ENCODE measurements at places on chromosomes 2 and 18.

- no peak for DNase-seq
Observed at GRCh38 chr2:88077080-88077479, 9.5 kb downstream of the SMYD1 start.

- DNase-seq: no peak
Observed at GRCh38 chr2:23379220-23379695, 5.7 kb upstream of the KLHL29 start.

- no peak for DNase-seq
Observed at GRCh38 chr2:102279391-102279735, 32.0 kb upstream of the IL1RL1 start.

- no peak for DNase-seq
Observed at GRCh38 chr2:49801898-49802450, 647.7 kb upstream of the FSHR start.

DNA sequence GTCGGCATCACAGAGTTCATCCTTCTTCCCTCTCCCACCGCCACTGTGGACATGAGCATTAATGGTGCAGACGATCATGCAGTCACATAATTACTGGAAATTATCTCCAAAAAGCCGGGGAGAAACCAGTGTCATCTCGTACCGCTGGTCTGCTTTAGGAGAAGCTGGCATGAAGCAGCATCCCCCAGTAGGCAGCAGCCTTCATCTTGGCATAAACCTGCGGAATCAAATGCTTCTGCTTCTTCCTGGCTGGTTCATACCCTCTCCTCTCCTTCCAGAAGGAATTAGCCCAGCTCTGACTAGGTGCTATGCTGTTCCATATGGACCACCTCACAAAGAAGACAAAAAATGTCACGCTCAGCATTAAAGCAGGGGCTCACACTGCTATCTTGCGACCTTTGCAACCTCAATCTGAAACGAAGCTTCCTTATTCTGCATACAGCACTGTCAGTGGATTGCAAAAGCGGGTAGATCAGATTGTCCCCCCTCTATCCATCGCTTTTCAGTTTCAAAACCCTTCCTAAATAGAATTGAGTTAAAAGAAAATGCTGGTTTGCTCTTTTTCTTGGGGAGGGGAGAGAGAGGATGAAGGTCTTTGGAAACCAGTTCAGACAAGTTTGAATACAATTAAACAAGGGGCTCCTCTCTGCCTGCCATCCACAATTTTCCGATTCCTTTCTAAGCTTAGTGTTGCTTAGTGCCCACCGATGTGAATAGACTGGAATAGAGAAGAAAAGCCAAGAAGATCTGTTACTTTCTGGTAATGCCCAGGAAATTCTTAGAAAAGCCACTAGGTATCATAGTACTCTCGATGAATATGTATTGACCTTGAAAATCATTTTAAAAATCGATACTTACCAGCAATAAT lies 212.1 kb upstream of the ZNF521 start:
- DNase-seq: no peak

DNA sequence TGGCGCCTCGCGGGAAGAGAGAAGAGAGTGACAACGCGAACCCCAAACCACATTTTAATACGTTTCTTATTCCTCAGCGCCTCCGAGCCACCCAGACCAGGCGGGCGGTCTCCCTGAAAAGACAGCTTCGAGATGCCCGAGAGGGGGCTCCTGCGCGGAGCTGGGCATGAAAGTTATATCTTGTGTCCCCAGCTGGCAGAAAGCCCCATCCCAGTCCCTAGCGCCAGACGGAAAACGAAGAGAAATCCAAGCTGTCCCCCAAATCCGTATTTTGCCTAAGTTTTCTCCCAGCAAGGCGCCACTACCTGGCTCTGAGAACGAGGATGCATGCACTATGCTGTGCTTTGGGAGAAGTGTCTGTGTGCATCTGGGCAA lies 797 bp downstream of the NXPH2 start:
- no peak for DNase-seq

GRCh38 chr2:232103140-232103737 lies 141.7 kb downstream of the DIS3L2 start:
- no peak for DNase-seq

DNA sequence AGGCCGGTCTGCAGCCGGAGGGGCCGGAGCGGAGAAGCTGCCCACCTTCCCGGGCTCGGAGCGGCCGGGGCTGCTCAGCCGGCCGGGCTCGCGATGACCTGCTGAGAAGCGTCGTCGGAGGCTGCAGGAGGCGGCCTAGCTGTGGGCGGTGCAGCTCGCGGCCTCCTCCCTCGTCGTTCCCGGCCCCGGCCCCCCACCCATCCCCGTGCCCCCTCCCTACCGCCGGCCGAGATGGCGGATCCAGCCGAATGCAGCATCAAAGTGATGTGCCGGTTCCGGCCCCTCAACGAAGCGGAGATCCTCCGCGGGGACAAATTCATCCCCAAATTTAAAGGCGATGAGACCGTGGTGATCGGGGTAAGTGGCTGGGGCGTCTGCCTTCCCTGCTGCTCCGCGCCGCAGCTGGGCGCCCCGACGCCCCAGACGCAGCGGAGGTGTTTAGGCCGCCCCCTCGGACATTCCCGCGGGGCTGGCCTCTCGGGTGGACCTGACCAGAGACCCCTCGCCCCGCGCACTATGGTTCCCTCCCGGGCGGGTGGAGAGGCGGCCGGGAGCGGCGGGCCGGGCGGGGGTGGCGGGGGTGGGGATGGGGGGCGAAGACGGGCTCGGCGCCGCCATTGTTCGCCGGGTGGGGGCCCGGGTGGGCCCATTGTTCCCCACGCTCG lies 492 bp downstream of the KIF5C start:
- no peak for DNase-seq

DNA sequence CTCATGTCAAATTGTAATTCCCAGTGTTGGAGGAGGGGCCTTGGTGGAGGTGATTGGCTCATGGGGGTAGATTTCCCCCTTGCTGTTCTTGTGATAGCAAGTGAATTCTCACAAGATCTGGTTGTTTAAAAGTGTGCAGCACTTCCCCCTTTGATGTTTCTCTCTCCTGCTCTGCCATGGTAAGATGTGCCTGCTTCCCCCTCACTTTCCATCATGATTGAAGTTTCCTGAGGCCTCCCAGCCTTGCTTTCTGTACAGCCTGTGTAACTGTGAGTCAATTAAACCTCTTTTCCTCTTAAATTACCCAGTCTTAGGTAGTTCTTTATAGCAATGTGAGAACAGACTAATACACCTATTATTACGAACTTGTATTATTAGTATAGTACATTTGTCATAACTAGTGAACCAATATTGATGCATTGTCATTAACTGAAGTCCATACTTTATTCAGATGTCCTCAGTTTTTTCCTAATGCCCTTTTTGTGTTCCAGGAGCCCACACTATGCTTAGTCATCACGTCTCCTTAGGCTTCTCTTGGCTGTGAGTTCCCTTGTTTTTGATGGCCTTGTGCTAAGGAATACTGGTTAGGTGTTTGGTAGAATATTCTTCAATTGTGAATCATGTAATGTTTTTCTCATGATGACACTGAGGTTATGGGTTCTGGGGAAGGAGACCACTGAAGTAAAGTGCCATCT lies 4.5 kb upstream of the MAP3K2 start:
- DNase-seq: no peak

DNA sequence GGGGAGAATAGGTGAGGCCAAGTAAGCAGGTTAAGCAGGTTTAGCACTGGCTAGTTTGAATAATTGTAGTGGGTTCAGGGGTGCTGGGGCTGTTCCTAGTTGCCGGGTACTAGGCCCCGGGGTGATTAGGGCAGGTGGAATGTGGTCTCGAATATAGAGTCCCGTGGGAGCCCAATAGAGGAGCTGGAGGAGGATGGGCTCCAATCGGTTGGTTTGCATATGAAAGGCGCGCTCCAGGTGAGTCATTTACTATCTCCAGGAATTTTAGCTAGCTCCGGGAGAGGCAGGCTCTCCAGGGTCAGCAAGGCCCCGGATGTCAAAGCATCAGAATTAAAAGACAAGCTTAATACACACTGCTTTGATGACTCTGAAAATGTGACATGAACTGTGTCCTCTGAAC lies 304.0 kb downstream of the ZNF521 start:
- no peak for DNase-seq

GRCh38 chr18:51480407-51481261 lies 283.2 kb upstream of the MEX3C start:
- DNase-seq: no peak

- DNase-seq: no peak
Observed at GRCh38 chr2:237075749-237076599, 9.7 kb upstream of the COPS8 start.

DNA sequence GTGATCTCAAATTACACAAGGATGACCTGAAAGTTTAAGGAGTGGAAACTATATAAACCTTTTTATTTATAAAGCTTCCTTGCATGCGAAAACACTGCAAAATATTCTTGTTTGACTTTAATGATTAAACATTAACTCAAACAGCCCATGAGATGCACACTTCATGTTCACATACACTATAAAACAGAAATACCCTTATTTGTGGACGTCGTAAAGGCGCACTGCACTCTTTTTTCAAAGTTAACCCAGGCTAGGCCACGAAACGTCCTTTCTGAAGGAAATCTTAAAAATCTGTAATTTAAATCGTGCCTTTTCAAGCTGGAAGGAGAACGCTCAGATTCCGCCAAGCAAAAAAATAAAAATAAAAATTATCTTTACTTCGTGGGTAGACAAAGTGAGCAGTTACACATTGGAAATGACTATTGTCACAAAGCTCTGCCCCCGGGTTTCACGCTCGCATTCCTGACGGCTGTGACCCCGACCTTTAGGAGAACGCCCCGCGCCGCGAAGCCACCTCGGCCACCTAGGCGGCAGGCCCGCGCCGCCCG lies 728 bp downstream of the FAM168B start:
- no peak for DNase-seq

DNA sequence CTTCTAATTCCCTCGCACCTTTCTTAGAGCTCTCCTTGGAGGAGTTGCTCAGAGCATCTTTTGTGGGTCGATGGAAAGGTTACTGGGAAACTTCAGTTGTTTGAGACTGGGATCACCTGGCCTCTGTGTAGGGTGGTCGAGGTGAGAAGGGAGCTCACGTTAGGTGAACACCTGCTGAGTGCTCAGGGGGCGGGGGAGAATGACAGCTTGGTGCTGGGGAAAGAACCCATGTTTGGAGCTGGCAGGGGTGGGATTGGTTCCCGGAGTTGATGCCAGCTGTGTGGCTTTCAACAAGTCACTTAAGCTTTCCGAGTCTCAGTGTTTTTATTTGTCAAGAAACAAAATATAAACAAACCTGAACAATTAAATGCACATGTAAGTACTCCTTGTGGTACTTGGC lies 122.3 kb downstream of the GLI2 start:
- DNase-seq: no peak

DNA sequence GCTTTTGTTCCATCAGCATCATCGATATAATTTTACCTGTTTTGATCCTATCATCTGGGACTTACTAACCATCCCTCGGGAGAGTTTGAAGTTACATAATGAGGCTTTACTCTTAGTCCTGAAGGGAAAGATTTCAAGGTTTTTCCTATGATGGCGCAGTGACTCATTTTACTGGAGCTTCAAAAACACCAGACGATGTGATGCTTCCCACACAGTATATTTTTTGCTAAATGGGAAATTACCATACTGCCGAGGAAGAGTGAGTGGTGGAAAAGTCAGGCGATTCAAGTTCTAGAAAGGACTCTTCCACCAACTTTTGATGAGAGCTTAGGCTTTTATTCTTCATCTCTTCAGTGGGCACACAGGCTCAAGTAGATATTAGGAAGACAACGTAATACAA lies 44.6 kb upstream of the GCG start:
- no peak for DNase-seq

- DNase-seq: no peak
Observed at GRCh38 chr2:9984217-9984739, 32.8 kb downstream of the GRHL1 start.

DNA sequence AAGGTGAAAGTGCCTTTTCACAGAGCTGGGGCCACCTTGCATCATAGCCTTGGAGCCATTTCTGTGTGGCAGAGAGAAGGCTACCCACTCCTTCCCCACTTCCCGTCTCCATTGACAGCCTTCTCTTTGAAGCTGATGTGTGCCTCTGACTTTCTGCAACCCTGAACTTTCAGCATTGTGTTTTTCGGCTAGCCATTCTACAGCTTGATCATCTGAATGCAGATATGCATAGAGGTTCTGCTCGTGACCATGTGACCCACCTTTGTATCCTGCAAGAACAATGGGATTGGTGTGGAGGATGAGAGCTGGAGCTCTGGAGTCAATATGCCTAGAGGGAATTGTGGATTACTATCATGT lies 69.1 kb upstream of the KCNE4 start:
- no peak for DNase-seq

DNA sequence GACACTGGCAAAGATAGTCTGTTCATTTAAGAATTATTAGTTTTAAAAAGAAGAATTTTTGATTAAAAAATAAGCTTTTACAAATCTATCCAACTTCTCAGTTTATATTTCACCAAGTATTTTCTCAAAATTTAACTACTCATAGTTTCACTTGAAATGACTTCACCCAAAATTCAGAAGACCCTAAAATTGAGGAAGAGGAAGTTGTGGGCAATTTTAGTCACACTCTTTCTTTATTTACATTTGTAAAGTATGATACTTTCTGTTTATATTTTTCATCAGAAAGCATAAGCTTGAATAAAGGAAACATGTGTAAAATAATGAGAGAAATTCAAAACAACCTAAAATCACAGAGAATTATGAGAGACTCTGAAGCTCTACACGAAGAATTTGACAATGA lies 278.8 kb upstream of the MEIS1 start:
- no peak for DNase-seq

DNA sequence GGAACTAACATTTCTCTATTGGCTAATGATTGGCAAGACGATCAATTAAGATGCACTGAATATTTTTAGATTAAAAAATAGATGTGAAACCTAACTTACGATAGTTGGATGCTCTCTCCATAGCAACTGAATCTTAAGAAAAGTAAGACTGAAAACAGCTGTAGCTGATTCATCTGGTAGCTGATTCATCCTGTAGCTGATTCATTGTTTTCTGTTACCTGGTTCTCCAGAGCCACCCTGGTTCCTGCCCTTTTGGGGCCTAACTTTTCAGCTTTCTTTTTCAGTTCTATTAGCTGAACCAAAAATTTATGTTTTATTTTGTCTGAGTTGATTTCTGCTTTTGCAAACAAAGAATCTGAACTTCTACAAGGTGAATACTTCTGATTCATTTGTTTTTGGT lies 22.7 kb upstream of the SPR start:
- DNase-seq: no peak

DNA sequence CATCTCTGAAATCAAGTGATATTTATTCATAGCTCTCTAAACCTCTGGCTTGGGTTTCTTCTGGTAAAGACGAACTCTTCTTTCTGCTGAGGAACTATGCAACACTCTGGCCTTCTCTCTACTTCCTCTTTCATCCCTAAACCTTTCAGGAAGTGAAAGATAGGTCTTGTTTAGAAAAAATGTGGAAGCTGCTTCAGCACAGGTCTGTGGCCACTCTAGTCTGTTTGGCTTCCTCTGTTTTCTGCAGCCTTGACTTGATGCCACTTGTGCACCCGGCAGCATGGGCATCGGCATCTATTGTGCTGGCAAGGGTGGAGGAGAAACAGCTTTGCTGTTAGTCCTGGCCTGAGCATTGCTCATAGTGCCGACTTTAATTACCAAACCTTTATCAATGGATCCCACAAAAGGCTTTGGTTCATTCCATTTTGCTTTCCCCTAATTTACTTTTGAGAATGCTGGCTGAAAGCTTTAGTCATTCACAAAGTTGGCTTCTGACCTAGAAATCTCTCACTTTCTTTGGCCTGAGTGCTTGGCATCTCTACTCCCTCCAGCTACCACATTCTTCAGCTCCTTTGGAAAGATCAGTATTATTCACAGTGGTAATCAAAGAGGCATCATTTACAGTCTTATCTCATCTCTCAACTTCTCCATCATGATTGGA lies 32.0 kb upstream of the GPR39 start:
- DNase-seq: peak; percentile 3

Measured in nucleus accumbens (tissue), 56 donors.